ENCODE measurements at places on chromosomes 5 and 9. TPM values are rescaled to one million over a fixed set of nuclear protein-coding genes. Genes with fewer than 3 reads are reported as not detected.

DNA sequence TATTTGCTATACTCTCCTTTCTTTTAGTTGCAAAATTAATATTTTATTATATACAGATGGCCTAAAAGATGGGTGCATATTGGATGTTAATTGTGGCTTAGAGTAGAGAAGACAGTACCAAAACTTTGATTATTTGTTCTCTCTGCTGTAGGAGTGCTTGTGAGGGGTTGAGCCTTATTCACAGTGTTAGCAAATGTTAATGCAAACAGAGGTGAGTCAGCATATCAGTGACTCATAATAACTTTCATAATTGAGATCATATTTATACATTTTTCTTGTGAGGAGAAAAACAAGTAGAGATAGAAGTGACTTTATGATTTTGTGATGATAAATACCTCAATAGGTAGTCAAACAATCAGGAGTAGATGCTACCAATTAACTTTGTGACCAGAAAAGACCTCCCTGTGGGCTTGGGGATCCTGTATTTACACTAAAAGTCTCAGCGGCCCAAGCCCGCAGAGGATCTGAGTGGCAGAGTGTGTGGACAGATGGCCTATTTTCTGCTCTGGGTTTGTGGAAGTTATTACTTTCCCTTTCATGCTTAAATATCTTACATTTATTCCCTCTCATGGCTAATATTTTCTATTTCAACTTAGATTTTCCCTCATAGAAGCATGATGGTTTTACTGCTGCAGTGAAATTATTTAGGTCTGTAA, 226.5 kb downstream of the TAF11L14 start:
- no peak for DNase-seq

The WASHC1 gene
- 12.4 TPM for total RNA-seq

The GPX8 gene
- total RNA-seq, result 20.5 TPM

The RNF208 gene
- 5.9 TPM for total RNA-seq

The PCDHA5 gene
- total RNA-seq, result 0.10 TPM

The NR5A1 gene
- total RNA-seq, result not detected

Data from mesenteric fat pad (tissue), 1 donor.